T-cell (primary cell): ENCODE measurements at places on chromosomes 3 and 15. TPM values are rescaled to one million over a fixed set of nuclear protein-coding genes. Genes with fewer than 3 reads are reported as not detected.

The FSIP1 gene
- total RNA-seq, result 0.92 TPM

DNA sequence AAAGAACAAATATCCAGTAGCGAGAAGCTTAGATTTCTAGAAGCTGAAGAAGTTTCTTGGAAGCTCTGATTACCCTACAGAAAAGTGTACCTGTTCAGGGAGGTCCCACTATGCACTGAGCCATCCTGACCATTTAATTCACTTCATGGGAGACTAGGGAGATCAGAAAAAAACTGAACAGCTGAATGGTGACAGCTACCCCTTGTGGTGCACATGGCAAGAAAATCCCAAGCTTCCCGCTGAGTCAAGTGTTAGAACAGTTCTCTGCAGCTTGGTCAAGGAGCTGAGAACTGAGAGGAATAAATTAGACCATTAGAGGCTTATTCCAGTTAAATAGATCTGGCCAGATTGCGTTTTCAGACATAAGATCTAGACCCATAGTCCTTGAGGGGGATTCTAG lies 197.2 kb upstream of the VEPH1 start:
- no peak overlapping the region for H3K27ac ChIP-seq
- H3K36me3 ChIP-seq, result no peaks in the 10 kb centered on the region
- DNase-seq, result no peak

- H3K4me3 ChIP-seq, result no peak overlapping the region
- no peak overlapping the region for H3K27ac ChIP-seq
- DNase-seq, result no peak
- peaks cover 15% of the 10 kb centered on the region for H3K4me1 ChIP-seq
- no peaks in the 10 kb centered on the region for H3K36me3 ChIP-seq
- H3K27me3 ChIP-seq, result no peaks in the 10 kb centered on the region
These were observed 219.9 kb downstream of the NLGN1 start for GRCh38 chr3:173617490-173617889.

The LRRK1 gene
- total RNA-seq, result 1.6 TPM

- no peak overlapping the region for H3K4me3 ChIP-seq
- H3K4me1 ChIP-seq, result no peaks in the 10 kb centered on the region
- no peaks in the 10 kb centered on the region for H3K36me3 ChIP-seq
- no peaks in the 10 kb centered on the region for H3K27me3 ChIP-seq
- no peak overlapping the region for H3K27ac ChIP-seq
These were observed 7.5 kb upstream of the CMTM6 start for GRCh38 chr3:32510075-32510724.

GRCh38 chr3:158095814-158096704 lies 10.2 kb downstream of the SHOX2 start:
- no peaks in the 10 kb centered on the region for H3K36me3 ChIP-seq
- no peak overlapping the region for H3K27ac ChIP-seq
- H3K4me3 ChIP-seq, result no peak overlapping the region
- peaks cover 22% of the 10 kb centered on the region for H3K4me1 ChIP-seq

DNA sequence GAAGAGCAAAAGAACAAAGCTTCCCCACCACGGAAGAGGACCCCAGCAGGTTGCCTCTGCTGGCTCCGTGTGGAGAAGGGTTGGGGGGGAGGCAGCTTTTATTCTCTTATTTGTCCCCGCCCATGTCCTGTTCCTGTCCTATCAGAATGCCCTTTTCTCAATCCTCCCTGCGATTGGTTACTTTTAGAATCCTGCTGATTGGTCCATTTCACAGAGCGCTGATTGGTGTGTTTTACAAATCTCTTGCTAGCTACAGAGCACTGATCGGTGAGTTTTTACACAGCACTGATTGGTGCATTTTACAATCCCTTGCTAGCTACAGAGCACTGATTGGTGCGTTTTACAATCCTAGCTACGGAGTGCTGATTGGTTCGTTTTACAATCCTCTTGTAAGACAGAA lies 100.6 kb upstream of the KLF13 start:
- DNase-seq, result no peak
- H3K27me3 ChIP-seq, result no peaks in the 10 kb centered on the region
- peaks cover 6% of the 10 kb centered on the region for H3K4me1 ChIP-seq
- no peaks in the 10 kb centered on the region for H3K36me3 ChIP-seq

DNA sequence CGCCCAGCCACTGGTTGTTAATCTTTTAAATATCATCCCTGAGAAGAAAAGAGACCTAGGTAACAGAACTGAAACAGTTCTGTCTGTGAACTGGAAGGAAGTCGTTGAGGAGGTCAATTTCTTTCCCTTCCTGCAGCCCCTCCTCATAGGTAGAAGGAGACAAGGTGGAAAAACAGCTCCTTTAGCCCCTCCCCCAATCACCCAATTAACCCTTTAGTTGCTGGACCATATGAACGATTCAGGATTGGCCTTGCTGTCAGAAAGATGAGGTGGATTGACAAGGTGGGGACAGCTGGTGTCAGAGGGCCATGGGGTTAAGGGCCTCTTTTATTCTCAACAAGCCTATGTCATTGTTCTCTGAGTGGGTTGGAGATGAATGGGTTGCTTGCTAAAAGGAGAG lies 36.0 kb upstream of the ZNF445 start:
- peaks cover 7% of the 10 kb centered on the region for H3K4me1 ChIP-seq
- H3K36me3 ChIP-seq, result no peaks in the 10 kb centered on the region
- no peak overlapping the region for H3K27ac ChIP-seq
- H3K4me3 ChIP-seq, result no peak overlapping the region
- DNase-seq, result no peak

The SV2B gene
- 0.13 TPM for total RNA-seq

The TRIP4 gene
- total RNA-seq, result 24.5 TPM

The ADIPOQ gene
- not detected for total RNA-seq

DNA sequence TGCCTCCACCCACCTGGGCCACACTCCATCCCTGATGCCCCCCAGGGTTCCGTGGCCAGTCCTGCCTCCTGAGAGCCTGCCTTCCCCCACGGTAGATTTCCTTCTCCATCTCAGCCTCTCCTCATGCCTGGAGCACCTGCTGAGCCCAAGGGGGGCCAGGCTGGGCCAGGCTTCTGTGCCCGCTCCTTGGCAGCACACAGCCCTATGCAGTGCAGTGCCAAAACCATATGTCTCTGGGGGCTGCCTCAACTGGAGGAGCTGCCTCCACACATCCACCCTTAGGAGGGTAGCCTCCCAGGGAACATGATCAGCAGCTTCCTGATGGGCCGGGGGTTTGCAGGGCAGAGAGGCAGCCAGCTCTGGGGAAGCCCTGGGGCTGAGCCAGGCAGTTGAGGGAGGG lies 24.6 kb upstream of the GATA2 start:
- H3K36me3 ChIP-seq, result no peaks in the 10 kb centered on the region
- no peaks in the 10 kb centered on the region for H3K27me3 ChIP-seq
- no peak for DNase-seq
- H3K27ac ChIP-seq, result no peak overlapping the region
- H3K4me1 ChIP-seq, result no peaks in the 10 kb centered on the region
- H3K4me3 ChIP-seq, result no peak overlapping the region

The AADAC gene
- 0.38 TPM for total RNA-seq

DNA sequence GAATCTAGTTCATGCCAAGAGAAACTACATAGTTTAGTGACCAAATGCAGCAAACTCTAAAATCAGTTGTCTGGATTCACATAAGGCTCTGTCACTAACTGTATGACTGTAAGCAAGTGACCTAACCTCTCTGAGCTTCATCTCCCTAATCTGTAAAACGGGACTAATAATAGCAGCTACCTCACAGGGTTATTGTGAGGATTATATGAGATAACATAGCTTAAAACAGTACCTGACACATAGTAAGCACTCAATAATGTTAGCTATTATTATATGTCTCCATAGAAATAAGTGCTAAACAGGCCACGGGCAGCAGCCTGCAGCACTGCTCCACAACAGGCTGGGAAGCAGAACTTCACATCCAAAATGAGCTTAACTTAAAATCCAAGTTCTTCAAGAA lies 30.2 kb downstream of the NPTN start:
- H3K27me3 ChIP-seq, result no peaks in the 10 kb centered on the region
- H3K27ac ChIP-seq, result no peak overlapping the region
- H3K4me3 ChIP-seq, result no peak overlapping the region
- no peak for DNase-seq

The VEPH1 gene
- 0.67 TPM for total RNA-seq

The GOLGA8A gene
- total RNA-seq, result 257 TPM

- H3K27me3 ChIP-seq, result no peaks in the 10 kb centered on the region
- H3K4me1 ChIP-seq, result no peaks in the 10 kb centered on the region
- no peak for DNase-seq
- no peaks in the 10 kb centered on the region for H3K36me3 ChIP-seq
- no peak overlapping the region for H3K4me3 ChIP-seq
These were observed 231.9 kb downstream of the DTWD1 start for GRCh38 chr15:49852756-49853155.

The ITPKA gene
- total RNA-seq, result not detected

DNA sequence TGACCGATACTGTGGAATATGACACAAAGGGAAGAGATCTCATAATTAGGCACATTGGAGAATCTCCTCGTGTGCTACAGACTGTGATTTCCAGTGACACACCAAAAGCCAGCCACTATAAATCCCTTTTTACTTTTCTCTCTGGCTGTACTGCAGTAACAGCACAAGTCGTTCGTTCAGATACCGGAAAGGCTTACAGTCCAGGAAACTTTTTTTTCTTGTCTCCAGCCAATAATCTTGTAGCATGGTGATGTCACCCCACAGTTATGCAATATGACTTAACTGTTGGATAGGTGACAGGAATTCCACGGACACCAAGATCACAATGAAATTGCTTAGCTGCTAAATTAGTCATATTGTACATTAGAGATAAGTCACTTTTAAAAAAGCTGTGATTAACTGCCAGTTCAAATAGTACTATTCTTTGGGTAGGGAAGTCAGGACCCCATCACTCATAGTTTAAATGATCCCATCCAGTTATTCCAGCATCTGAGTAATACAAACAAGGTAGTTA lies 36.3 kb upstream of the TSC22D2 start:
- no peaks in the 10 kb centered on the region for H3K36me3 ChIP-seq
- no peak overlapping the region for H3K27ac ChIP-seq
- no peaks in the 10 kb centered on the region for H3K4me1 ChIP-seq
- H3K4me3 ChIP-seq, result no peak overlapping the region
- H3K27me3 ChIP-seq, result no peaks in the 10 kb centered on the region

DNA sequence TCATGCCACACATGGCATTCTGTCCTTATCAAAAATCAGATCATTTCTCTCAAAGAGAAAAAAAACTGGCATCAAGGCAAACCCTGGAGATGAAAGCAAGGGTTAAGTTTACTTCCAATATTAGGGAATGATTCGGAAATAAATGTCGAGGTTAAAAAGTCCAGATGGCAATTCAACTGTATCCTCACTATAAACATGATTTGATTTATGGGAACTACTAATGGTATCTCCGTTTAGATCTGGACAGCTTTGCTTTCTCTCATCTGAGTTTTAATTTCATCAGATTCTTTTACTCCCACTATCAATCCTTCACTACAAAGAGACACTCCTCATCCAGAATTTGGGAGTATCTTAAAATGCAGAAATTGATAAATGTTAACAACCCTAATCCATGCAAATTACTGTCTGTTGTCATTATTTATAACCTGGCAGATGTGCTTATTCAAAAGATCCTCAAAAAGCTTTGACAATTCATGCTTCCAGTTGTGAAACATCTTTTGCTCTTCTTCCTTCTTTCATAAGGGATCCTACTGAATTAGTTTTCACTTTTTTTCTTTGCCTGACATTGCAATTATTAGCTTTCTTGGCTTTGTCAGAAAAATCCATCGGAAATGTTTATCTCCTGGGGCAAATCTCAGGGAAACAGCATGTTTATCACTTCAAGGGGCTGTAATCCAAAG lies 903.2 kb downstream of the MCTP2 start:
- H3K27me3 ChIP-seq, result no peaks in the 10 kb centered on the region
- H3K4me1 ChIP-seq, result no peaks in the 10 kb centered on the region
- H3K4me3 ChIP-seq, result no peak overlapping the region
- H3K36me3 ChIP-seq, result no peaks in the 10 kb centered on the region

DNA sequence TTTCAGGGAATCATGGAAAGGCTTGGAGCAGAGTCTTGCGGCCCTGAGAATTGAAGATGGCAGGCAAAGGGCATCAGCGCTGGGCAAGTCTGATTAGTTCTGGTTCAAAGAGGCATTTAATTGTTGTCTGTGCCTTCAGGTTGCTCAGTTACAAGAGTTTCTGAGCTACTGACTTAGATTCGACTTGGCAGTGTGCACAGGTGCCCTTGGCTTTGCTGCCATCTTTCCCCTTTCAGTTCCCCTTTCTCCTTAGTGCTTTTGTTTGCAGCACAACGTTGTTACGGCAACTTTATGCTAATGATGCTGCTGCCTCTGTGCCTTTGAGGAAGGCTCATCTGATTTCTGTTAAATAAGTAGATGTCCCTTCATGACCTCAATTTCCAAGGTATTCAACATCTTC lies 12.5 kb downstream of the P2RY14 start:
- no peaks in the 10 kb centered on the region for H3K27me3 ChIP-seq
- DNase-seq, result no peak
- H3K27ac ChIP-seq, result no peak overlapping the region
- H3K36me3 ChIP-seq, result no peaks in the 10 kb centered on the region
- H3K4me3 ChIP-seq, result no peak overlapping the region

The PLSCR2 gene
- total RNA-seq, result 1.2 TPM

The P2RY14 gene
- 0.50 TPM for total RNA-seq

The GOLGA6L7 gene
- not detected for total RNA-seq

The RUBCN gene
- 50.9 TPM for total RNA-seq

The TAGLN3 gene
- total RNA-seq, result not detected

DNA sequence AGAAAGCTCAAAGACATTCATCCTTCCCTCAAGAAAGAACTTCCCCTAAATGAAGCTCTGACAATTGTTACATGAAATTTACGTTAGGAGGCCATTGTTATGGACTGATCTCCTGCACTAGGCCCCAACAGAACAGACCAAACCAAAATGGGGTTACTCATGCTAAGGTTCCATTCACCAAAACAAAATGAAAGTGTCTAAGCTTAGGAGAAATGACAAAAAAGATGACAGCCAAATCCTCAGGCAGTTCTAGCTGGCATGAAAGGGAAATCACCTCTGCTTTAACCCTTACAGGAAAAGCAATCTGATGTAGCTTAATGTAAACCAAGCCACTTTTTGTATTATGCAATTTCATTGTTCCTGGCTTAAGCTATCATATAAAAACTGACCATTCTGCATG lies 271.2 kb downstream of the MAGI1 start:
- no peak for DNase-seq
- H3K36me3 ChIP-seq, result no peaks in the 10 kb centered on the region
- H3K27me3 ChIP-seq, result no peaks in the 10 kb centered on the region

- no peaks in the 10 kb centered on the region for H3K36me3 ChIP-seq
- no peak overlapping the region for H3K27ac ChIP-seq
- no peak overlapping the region for H3K4me3 ChIP-seq
- H3K4me1 ChIP-seq, result no peaks in the 10 kb centered on the region
- no peaks in the 10 kb centered on the region for H3K27me3 ChIP-seq
These were observed 5.7 kb upstream of the GAP43 start for GRCh38 chr3:115617591-115617990.

GRCh38 chr15:61943992-61944391 lies 116.3 kb downstream of the VPS13C start:
- H3K27ac ChIP-seq, result no peak overlapping the region
- no peaks in the 10 kb centered on the region for H3K4me1 ChIP-seq
- no peaks in the 10 kb centered on the region for H3K36me3 ChIP-seq
- no peak for DNase-seq

GRCh38 chr15:52180196-52180835 lies 10.9 kb downstream of the GNB5 start:
- peak overlapping the region; percentile 92 for H3K4me3 ChIP-seq
- peak overlapping the region; percentile 98 for H3K27ac ChIP-seq
- H3K27me3 ChIP-seq, result no peaks in the 10 kb centered on the region
- no peaks in the 10 kb centered on the region for H3K36me3 ChIP-seq

The ABI3BP gene
- total RNA-seq, result 0.18 TPM

- no peaks in the 10 kb centered on the region for H3K4me1 ChIP-seq
- H3K36me3 ChIP-seq, result no peaks in the 10 kb centered on the region
- no peaks in the 10 kb centered on the region for H3K27me3 ChIP-seq
These were observed 443.0 kb upstream of the ADAMTS9 start for GRCh38 chr3:65130782-65131181.

GRCh38 chr3:42855547-42856380 lies 19.9 kb downstream of the CYP8B1 start:
- H3K36me3 ChIP-seq, result no peaks in the 10 kb centered on the region
- no peak for DNase-seq
- H3K4me1 ChIP-seq, result no peaks in the 10 kb centered on the region
- no peaks in the 10 kb centered on the region for H3K27me3 ChIP-seq
- H3K27ac ChIP-seq, result no peak overlapping the region
